ENCODE measurements at places on chromosomes 1 and 21. TPM values are rescaled to one million over a fixed set of nuclear protein-coding genes. Genes with fewer than 3 reads are reported as not detected.

Gene TMEM240
- total RNA-seq: 7.8 TPM

Gene DNASE2B
- not detected for total RNA-seq

Gene PLXNA2
- 16.4 TPM for total RNA-seq

Gene LIPI
- total RNA-seq: not detected

Gene NGF
- 7.4 TPM for total RNA-seq

GRCh38 chr1:20233394-20233793 is 47.1 kb upstream of the PLA2G2C start:
- no peak for DNase-seq

DNA sequence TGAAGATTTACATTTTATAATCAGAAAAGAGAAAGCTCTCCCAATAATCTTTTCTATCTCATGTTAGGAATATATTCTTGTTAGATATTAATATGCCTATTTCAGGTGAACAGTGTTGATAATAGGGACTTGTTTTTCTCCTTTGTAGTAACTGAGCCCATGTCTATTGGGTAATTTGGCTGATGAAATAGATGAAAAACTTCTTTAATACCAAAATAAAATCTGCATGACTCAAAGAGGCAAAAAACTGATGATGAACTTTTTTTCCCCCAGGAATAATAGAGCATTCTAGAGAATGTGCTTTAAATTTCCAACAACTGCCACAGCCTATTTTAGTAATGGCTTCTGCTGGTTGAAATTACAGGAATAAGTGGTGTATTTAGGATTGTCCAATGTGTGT is 178.9 kb upstream of the GREM2 start:
- DNase-seq: no peak

DNA sequence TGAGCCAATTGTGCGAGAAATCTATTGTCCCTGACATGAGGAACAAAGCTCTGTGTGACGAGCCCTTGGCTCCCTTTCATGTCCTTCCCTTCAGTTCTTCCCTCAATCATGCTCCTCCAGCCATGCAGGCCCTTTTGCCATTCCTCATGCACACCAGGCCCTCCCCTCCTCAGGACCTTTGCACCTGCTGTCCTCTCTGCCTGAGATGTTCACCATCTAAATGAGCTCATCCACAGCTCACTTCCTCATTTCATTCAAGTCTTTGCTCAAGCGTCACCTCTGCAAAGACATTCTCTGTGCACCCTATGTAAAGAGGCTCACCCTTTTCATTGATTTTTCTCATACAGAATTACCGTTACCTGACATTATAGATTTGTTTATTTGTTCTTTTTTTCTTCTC is 43.7 kb downstream of the C8B start:
- DNase-seq: no peak

- DNase-seq: no peak
These were observed 6.2 kb upstream of the C1orf74 start for GRCh38 chr1:209790286-209791193.

- no peak for DNase-seq
These were observed 64.8 kb upstream of the LGALS8 start for GRCh38 chr1:236458996-236459395.

DNA sequence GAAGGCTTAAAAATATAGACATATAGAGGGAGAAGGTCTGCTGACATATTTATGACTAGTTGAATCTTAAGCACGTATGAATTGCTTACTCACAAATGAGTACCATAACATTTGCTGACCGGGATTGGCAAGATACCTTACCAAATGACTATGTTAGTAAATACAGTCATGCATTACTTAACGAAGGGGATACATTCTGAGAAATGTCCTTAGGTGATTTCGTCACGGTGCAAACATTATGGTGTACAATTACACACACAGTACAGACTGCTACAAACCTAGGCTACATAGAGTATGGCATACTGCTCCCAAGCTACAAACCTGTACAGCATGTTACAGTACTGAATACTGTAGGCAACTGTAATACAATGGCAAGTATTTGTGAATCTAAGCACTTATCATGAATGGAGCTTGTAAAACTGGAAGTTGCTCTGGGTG is 19.4 kb upstream of the UBE2U start:
- no peak for DNase-seq

- no peak for DNase-seq
These were observed 253.2 kb downstream of the TOMM20 start for GRCh38 chr1:234875328-234875952.

- no peak for DNase-seq
These were observed 113.6 kb downstream of the HLCS start for GRCh38 chr21:36852864-36853263.

DNA sequence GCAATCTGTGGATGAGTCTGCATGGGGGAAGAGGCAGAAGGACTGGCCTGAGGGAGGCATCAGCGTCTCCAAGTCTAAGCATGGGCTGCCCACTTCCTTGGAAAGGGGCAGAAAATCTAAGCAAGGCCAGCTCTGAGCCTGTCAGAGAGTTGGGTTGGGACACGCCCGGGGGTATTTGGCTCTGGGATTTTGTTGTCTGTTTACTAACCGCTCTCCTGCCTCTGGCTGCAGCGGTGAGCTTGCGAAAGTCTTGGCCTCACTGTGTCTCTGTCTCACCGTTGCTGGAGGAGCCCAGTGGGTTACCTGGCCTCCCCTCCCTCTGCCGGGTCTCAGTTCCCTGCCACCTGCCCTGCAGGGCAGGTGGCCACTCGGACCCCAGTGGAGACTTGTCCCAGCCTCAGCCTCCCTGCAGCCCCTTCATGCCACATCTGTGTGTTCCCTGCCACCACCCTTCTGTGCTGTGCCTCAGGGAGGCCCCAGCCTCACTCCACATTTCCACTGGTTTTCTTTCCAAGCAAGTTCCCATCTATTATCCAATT is 33.7 kb downstream of the EDN2 start:
- DNase-seq: no peak

DNA sequence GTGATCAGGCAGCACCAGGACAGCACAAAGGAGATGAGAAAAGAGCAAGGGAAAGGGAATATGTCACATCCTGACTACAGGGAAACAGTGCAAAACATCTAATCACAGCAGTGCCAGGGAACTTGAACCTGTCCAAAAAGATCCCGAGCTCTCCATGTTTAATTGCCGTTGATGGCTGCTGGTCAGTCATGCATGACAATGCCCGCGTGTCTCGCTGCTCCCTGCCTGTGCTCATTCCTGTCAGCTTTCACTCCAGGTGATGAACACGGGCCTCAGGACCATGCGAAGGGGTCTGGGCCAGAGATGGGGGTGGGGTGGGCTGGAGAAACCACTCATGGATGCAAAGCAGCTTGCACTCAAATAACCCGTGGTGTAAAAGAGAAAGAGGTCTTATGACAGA is 287.0 kb downstream of the GPATCH2 start:
- no peak for DNase-seq

DNA sequence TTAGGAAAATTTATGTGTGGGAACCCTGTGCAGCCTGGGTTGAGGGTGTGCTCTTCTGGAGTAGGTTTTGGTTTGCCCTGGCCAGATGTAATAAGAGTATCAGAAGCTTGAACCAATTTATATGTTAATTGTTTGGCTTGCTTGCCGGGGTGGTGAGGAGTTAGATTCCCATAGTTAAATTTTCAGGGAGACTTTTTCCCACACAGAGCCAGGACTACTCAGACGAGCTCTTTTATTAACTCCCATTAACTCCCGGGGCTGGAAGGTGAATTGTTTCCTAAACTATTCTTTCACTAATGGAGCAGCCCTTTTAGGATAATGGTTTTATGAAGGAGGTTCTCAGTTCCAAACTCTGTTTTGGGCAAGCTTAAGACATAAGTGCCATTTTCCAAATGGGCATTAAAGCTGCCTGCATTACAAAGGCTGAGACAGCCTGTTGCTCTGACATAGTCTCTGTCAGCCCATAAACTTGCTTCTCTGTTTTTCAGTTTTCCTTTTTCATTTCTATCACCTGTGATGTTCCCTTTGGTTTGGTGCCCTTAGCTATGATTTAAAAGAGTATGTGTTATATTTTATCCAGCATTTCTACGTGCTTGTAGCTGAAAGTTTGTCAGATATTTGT is 18.0 kb upstream of the RAB3GAP2 start:
- no peak for DNase-seq

GRCh38 chr21:35298757-35299156 is 249.7 kb upstream of the RUNX1 start:
- no peak for DNase-seq

GRCh38 chr1:59016390-59016789 is 232.5 kb upstream of the JUN start:
- DNase-seq: no peak

DNA sequence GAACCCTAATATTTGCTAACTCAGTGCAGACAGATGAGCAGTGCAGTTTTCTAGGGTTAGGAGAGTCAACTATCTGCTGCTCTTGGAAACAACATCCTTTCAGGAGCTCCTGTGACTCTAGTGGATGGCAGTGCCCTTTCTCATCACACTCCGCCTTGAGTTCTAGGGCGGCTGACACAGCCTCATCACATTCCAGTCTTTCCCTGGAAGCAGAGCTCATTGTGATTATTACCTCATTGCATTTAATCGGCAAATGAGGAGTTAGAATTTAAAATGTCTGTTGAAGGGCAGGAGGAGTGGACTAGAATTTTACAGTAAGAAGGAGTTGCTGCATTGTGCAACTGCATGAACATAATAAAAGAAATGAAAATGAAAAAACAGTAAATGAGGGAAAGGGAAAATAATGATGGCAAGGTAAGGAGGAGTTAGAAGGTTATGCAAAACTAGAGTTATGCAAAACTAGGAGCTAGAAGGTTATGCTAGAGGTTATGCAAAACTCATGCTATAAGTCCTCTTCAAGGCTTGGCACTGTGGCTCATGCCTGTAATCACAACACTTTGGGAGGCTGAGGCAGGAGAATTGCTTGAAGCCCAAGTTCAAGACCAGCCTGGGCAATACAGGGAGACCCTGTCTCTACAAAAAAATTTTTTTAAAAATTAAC is 6.9 kb upstream of the PTGFRN start:
- DNase-seq: no peak

DNA sequence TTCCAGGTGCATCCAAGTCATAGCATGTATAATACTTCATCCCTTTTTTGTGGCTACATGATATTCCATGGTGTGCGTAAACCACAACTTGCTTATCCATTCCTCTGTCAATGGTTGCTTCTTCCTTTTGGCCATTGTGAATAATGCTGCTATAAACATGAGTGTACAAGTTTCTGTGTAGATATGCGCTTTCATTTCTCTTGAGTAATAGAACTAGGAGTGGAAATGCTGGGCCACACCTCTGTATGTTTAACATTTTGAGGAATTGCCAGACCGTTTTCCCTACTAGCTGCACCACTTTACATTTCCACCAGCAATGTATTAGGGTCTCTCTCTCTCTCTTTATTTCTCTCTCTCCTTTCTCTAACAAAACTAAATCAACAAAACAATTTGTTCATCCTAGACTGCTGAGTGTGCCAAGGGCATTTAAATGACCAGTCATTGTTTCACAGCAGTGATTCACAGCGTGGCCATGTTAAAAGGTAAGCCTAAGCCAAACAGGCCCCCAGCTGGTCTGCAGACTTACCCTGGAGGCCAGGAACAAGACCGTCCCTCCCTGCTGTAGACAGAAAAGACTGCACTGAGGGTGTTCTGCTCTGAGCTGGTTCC is 53.2 kb upstream of the LYST start:
- no peak for DNase-seq

- DNase-seq: no peak
These were observed 48.0 kb downstream of the DISC1 start for GRCh38 chr1:231674575-231674974.

- no peak for DNase-seq
These were observed 5.9 kb downstream of the ARHGEF10L start for GRCh38 chr1:17545356-17545755.

DNA sequence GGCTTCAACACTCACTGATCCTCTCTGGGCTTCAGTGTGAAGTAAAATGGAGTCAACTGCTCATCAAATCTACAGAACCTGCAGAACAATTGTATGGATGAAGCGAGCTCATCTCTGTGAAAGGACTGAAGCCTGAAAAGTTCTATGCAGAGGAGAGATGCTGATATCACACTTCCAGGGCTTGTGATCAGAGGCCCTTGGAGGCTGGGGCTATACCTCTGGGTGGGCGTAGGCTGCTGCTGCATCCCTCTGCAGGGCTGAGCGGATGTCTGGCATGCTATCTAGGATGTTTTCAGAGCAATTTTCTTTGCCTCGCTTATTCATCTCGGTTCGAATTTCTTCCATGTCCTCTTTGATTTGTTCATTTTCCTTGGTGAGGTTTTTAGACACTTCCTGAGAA is 17.6 kb downstream of the OLFML2B start:
- no peak for DNase-seq

DNA sequence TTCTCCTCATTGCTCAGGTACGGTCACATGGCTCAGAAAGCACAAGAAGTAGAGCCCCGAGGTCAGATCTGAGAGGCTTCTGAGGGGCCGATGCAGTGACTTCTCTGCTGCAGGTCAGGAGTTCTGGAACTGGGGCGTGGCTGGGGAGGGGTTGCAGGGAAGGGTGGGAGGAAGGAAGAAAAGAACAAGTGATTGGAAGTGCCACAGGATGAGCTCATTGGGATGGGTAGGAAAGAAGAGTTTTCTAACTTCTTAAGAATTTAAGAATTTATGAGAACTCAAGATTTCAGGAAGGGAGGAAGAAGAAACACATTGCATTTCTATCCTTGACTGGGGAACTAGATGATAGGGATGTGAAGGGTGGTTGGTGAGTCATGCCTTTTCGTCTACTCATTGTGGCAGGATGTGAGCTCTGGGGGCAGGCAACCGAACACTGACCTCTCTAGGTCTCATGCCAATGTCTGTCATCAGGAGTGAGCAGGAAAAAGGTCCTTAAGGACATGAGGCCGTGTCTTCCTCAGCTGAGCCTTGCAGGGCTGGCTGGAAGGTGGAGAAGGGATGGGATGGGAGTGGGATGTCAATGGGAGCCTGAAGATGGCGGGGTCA is 497 bp downstream of the FCRLB start:
- no peak for DNase-seq

- DNase-seq: no peak
These were observed 4.5 kb upstream of the CD101 start for GRCh38 chr1:116997066-116997465.

DNA sequence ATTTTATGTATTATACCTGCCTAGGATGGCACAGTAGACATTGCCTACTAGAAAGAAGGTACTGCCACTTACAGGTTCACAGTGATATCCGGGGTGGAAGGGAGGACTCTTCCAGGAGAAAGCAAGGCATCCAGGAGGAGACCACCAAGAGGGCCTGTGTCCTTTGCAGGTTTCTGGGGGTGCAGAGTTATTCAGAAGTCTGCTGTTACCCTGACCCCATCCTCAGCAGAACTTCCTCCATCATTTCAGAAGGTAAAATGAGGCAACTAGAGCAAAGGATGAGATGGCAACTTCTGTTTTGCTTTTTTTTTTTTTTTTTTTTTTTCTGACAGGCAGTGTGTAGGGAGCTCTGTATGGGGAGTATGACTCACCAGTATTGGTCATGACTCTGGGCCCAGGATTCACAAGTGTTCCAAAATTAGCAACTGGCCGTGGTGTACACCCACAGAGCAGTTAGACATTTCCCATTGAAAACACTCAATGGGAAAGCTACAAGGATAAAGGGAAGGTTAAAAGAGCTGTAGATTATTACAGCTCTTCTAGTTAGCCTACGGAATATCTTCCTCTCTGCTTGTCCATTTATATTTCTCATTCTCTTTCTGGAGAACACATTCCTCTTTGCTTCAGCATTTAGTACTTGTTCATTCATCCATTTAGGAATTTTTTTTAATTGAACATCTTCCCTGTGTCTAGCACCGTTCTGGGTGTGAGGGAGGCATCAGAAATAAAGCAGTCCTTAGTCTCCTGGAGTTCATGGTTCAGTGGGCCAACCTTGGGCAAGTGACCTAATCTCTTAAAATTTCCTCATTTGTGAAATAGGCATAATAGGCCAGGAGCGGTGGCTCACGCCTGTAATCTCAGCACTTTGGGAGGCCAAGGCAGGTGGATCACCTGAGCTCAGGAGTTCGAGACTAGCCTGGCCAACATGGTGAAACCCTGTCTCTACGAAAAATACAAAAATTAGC is 50.5 kb upstream of the PPP2R5A start:
- no peak for DNase-seq

- no peak for DNase-seq
These were observed 134.0 kb downstream of the KIF26B start for GRCh38 chr1:245288796-245289195.
